ENCODE measurements at places on chromosomes 7 and 10.
A peak's percentile ranks its signal among the peaks of the same experiment; 100 is the strongest.

DNA sequence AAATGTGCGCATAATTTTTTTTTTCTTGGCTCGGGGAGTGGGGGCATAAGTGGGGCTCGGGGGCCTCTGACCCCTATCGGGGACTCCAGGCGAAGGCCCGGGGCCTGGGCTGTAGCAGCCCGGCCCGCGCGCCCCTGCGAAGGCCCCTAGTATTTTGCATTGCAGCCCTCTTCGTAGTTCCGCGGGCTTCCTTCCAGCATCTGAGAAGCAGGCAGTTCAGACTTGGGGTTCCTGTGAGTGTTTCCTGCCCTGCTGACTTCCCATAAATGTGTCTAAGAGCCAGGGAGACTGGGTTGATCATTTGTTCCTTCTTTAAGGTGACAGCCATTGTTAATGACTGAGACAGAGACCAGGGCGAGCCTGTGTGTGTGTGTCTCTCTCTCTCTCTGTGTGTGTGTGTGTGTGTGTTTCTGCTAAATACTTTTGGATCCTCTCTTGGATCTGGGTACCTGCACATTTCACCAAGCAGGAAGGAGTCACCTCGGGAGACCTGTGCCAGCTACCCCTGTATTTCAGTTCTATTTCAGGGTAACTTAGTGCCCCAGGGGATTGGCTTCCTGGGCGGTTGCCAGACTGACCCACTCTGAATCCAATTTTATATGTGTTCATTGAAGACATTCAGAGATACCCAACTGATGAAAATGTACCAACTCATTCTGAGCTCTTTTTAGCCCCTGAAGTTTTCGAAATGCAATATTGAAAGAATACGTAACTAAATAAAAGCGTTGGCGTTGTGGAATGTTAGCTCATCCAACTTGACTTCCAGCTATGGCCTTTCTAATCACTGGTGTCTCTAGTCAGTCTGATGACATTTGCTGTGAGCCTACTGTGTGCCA is 805 bp downstream of the MSRB2 start:
- DNase-seq: no peak

GRCh38 chr10:59143544-59143943 is 32.9 kb upstream of the PHYHIPL start:
- DNase-seq: no peak

DNA sequence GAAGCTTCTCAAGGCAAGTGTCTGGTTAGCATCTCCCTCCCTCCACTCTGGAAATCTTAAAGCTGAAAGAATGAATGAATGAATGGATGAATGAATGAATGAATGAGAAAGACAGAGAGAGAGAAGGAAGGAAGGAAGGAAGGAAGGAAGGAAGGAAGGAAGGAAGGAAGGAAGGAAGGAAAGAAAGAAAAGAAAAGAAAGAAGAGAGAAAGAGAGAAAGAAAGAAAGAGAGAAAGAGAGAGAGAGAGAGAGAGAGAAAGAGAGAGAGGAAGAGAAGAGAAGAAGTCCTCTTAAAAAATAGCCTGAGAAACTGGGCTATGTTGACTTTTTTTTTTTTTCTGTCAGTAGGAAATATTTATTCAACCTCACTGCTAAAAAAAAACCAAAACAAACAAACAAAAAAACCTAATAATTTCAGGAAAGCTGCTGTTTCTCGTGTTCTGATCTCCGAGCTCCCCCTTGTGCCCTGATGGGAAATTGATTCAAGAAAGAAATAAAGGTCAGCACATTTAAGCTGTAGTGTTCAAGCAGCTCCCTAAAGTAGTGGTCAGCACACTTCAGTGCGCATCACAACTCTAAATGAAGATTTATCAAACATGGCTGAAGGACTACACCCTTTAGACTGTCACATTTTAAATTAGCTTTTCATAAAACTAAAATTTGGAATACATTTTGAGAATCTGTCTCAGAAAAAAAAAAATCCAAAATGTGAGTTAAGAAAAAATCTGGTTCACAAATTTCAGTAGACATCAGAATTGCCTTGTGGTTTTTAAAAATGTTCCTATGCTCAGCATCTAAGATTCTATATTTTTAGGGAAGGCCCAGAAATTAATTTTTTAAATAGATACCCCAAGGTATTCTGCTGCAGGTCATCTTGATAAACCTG is 154.3 kb downstream of the ELAPOR2 start:
- no peak for DNase-seq

GRCh38 chr10:130664526-130664925 is 528.3 kb downstream of the GLRX3 start:
- peak; percentile 26 for DNase-seq

DNA sequence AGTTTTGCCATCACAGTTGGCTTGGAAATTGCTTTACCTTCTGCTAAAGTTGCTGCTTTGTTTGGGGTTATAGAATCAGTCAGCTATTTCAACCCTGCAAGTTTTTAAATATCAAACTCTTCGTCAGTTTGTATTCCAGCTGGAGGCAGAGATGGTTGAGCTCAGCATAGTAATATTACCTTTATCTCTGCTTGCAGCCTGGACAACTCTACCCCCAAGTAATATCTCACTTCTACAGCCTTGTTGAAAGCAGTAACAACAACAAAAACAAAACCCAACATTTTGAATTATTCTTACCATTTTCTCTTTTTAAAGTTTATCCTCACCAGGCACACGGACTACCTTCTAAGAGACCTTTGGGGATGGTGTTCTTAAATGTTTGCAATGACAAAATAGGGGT is 239.1 kb upstream of the PHF14 start:
- DNase-seq: no peak

DNA sequence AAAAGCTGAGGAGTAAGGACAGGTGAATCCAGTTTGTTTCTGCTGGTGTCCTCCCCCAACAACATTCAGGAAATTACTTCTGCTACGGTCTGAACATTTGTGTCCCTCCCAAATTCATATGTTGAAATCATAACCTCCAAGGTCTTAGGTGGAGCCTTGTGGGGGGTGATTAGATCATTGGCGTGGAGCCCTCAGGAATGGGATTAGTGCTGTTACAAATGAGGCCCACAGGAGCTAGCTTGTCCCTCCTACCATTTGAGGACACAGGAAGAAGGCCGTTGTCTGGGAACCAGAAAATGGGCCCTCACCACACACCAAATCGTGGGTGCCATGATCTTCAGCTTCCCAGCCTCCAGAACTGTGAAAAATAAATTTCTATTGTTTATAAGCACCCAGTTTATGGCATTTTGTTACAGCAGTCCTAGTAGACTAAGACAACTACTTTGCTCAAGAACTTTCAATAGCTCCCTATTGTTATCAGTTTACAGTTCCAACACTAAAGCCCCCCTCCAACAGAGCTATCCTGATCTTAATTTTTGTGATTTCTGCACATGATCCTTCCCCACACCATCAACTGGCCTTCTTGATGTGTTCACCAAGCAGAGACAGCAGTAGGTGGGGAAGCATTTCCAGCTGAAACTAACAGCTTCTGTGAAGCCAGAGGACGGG is 2.1 kb upstream of the LRMDA start:
- DNase-seq: no peak

DNA sequence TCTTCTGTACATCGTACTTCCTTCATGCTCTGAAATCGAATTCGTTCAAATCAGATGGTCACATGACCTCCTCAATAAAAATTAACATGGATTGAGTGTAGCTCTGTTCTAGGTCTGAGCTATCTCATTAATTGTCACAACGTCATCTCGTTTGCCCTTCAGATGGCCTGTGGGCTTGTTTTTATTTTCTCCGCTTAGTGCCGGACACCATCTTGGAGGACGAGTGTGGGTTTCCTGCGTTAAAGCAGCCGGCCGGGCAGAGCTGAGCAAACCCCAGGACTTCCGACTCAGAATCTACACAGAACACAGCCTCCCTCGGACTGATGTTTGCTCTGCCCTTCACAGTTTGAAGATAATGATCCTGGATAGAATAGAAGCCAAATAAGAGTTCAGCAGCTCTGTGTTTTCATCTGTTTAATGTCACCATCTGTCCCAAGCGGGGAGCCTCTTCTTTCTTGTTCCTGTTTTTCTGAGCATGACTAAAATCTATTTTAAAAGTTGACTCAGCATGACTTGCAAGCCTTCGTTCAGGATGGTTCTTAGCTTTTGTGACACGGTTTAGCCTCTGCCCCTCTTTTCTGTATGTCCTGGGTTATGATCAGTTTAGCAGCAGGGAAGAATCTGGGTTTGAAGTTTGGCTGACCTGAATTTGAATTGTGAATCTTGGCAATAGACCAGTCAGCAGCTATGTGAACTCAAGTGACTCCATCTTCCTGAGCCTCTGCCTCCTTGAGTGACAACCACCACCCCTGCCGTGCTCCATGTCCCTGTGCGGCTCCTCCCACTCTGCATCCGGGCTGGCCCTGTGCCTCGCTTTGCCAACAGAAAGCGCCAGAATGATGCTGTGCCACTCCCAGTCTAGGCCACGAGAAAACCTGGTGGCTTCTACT is 30.6 kb upstream of the GALNTL5 start:
- DNase-seq: no peak

GRCh38 chr10:132481690-132482089 is 55.9 kb upstream of the INPP5A start:
- no peak for DNase-seq

GRCh38 chr7:6278749-6279310 is 6.4 kb upstream of the CYTH3 start:
- peak; percentile 38 for DNase-seq

DNA sequence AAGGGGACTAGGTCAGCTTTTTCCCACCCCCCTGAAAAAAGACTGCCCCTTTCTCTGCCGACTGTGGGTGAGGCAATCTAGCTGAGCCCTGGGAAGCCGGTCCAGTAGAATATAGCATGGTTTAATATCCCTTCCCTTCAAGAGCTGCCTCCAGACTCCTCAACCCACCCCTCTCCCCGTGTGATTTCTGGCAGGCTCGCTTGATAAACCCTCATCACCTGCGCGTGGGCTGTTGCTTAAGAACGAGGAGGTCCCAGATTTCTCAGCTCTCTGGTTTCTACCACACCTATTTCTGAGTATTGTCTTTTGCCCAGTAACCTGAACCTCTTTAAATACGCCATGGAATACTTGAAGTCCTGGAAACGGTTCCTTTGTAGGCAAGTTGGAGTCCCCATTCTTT is 2.0 kb upstream of the LRRC4 start:
- DNase-seq: no peak

DNA sequence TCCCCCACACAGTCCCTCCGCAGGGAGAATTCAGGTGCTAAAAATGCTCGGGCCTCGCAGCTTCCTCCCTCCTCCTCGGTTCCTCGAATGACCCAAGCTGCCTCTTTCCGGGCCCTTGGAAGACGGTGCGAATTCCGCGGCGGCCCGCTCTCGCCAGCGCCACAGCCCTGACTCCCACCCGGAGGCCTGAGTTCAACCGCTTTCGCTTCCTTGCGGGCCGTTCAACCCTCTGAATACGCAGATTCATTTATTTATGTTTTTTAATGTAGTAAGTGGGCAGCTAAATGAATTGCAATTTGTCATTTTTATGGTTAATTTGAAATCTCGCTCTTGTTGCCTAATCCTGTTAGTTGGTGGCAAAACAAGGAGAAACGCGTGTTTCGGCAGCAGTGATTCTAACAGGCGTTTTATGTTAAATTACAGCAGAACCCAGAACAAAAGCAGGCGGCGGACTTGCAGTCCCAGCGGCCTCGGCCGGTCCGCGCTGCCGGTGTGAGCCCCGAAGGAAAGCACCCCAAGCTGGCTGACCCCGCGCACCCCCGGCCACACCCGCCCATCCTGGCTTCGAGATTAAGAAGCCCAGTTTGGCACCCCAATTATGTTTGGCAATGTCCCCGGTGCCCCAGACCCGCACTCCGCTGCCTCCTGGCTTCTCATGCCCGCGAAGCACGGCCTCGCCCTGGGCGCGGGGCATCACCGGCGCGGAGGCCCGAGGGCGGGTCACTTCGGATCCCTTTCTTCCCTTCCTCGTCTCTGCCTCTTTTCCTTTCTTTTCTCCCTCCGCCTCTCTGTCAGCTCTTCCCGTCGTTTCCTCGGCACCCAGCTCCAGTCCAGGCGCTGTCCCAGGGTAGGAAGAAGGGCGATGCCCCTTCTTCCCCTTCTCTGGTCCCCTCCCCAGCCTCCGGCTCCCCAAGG is 75.9 kb downstream of the INSIG1 start:
- DNase-seq: no peak

DNA sequence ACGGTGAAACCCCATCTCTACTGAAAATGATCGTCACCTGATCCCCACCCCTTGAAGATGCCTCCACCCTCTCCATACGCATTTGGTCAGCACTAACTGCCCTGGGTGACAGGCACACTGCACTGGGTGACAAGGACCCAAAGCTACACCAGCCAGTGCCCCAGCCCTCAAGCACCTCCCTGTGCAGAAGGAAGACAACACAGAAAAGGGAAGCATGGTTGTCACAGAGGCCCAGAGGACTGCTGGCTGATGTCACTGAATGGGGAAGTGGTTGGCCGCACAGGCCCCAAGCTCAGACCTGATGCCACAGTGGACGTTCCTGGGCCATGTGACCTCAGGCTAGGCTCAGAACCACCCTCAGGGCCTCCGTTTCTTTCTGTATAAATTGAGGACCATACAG is 4.2 kb upstream of the PILRA start:
- no peak for DNase-seq

- peak; percentile 99 for DNase-seq
These were observed 23.3 kb downstream of the MYOF start for GRCh38 chr10:93458821-93459257.

DNA sequence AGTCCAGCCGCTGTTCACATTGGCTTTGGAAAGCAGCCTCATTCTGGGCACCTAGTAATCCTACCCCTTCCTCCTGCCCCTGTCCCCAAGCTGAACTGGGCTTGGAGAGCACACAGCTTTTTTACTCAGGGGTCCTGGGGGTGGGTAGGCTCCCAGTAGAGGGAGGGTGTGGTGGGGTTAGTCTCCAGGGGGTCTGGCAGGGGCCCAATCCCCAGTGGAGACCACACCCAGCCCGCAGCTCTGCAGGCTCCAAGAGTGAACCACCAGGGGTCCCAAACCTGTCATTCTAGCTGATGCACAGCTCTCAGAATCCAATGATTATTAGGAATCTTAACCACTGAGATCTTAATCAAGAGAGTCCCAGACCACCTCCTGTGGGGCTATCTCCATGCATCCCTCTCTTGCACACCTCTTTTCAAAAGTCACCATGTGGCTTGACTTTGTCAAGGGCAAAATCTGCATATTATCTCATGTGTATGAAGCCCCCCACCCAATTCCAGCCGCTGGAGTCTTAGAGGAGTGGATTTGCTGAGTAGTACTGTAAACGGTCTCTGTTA is 2.7 kb downstream of the HOXA11 start:
- DNase-seq: peak; percentile 53

DNA sequence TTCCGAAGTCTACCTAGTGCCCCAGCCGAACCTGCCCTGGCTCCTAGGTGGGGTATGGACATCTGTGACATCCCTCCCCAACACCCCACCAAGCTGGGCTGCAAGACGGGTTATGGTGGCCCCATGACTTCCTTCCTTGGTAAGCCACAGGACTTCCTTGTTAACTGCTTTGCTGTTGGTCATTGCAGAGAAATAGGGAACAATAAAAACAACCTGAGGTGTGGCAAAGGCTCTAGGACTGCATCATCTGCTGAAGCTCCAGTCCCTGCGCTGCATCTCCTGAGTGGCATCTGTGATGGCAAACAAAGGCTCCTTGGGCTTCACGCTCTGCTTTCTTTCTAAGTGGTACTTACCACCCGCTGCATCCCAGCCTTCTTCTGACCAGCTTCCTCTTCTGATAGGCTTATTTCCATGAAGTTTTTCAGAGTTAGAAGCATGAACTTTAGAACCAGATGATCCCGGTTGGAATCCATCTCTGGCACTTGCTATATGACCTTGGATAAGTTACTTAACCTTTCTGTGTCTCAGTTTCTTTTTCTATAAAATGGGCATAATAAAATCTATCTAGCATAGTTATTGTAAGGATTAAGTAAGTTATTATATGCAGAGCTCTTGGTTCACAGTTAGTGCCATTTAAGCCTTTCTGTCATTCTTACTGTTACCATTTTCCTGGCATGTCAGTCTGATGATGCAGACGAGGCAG is 216.8 kb downstream of the RPS24 start:
- no peak for DNase-seq

Data from islet precursor cell (in vitro differentiated cells).